A673 (cell line): ENCODE measurements at places on chromosomes 13 and 19. TPM values are rescaled to one million over a fixed set of nuclear protein-coding genes. Genes with fewer than 3 reads are reported as not detected.

Gene ZNF544
- 44.8 and 50.5 TPM in 2 replicates for total RNA-seq

Gene CPAMD8
- total RNA-seq = 0.82 and 1.0 TPM in 2 replicates

GRCh38 chr13:23069566-23069965 is 111.2 kb upstream of the SGCG start:
- DNase-seq = no peak

DNA sequence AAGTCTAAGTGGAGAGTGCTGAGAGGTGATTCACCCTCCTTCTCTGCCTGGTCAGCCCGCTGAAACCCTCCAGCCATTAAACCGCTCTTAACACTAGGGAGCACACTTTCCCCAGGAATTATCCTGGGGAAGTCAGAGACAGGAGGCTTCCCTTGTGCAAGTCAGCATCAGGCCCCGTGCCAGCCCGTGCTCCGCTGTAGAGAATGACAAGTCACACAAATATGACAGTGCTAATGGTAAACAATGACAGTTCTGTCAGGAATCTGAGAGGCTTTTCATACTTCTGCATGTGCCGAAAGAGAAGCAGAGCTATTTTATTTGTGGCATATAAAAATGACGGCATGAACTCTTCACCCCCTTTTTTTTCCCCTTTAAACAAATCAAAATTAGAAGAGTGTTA is 816.9 kb upstream of the SLC10A2 start:
- peak; percentile 76 for DNase-seq

GRCh38 chr13:73913079-73913740 is 221.0 kb downstream of the KLF12 start:
- no peak for DNase-seq

DNA sequence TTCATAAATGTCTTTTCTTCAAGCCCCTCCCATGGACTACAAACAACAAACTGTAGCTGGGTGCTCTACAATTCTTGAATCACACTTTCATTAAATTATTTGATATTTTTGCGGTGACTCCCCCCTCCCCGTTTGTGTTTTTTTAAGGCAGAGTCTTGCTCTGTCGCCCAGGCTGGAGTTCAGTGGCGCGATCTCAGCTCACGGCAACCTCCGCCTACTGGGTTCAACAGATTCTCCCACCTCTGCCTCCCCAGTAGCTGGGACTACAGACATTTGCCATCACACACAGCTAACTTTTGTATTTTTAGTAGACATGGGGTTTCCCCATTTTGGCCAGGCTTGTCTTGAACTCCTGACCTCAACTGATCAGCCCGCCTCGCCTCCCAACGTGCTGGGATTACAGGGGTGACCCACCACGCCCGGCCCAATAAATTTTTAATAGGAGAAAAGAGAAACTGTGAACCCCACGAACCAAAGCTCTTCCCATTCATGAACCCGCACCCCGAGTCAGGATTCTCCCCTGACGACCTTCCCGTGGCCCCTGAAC is 703 bp downstream of the ZNF506 start:
- peak; percentile 2 for DNase-seq

GRCh38 chr13:94305033-94305432 is 174.4 kb downstream of the DCT start:
- no peak for DNase-seq

DNA sequence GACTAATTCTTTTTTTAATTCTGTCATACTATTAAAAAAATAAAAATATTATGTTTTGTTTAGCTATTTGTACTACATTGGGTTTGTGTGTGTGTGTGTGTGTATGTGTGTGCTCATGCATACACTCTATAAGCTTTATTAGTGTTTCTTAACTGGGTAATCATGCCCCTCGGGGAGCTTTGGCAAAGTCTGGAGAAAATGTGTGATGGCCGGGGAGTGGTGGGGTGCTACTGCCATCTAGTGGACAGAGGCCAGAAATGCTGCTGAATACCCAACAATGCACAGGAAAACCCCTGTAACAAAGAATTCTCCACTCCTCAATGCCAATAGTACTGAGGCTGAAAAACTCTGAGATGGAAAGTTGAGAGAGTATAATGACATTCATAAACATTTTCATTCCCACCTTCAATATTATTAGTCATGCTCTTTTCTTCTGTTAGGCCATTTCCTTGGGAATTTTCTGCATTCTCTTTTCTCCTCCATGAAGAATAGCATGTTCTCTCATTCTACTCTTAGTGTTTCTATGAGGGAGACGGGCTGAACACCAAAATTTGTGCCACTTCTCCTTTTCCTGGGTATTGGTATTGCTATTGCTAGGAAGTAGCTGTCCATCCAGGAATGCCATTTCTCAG is 157.3 kb downstream of the DNAJC3 start:
- DNase-seq = peak; percentile 87
